Fibroblast of lung (primary cell): ENCODE measurements at places on chromosomes 6 and 20.
A peak's percentile ranks its signal among the peaks of the same experiment; 100 is the strongest.

DNA sequence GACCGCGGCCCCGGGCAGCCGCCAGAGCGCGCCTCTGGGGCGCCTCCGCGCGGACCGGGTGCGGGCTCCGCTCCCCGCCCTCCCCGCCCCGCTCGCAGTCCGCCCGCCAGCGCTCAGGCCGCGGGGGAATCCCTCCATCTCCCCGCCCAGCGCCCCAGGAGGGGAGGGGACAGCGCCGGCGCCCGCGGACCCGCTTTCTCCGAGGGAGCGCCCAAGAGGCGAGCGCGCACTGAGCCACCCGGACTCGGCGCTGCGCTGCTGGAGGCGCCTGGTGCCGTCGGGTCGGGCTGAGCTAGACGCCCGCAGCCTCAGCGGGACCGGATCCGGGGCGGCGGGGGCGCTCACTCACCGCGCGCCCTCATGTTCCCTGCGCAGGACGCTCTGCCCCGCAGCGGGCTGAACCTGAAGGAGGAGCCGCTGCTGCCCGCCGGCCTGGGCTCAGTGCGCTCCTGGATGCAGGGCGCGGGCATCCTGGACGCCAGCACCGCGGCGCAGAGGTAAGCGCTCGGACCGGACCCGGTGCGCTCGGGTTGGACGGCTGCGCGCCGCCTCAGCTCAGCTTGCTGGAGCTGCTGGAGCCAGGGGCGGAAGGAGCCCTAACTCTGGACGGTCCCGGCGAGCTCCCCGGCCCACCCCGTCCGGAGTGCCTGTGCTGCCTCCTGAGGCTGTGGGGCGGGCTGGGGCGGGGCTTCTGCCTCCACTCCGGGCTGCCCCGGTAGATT, 867 bp downstream of the EBF4 start:
- DNase-seq: peak; percentile 5

GRCh38 chr6:30829639-30830255, 54.6 kb upstream of the DDR1 start:
- no peak for DNase-seq

DNA sequence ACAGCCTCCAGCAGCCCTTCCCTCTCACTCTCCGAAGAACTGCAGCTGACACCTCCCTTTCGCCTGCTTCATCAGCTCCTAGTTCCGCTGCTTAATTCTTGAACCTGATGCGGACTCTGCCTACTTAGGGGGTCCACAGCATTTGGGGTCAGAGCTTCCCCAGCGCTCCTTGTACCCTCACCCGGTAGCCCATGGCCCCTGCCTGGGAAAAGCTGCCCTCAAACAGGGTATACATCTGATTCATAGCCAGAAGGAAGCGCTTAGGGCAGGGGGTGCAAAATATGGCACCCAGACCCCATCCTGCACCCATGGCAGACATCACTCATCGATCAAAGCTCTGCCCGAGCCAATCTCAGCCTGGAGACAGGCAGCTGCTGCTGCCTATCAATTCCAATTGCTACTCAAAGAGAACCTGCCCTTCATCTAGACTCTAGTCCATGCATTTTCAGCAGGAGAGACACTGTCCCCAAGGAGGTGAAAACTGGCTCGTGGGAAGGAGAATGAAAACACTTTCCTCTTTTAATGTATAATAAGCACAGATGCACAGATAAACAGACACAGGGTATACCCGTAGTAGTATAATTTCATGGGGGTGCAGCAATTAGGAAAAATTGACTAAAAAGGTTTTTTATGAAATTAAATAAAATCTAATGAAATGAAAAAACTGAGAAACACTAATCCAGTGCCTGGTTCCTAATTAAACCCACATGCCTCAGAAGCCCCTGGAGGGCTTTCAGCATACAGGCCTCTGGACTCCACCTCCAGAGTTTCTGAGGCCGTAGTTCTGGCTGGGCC, 194.8 kb downstream of the PREX1 start:
- no peak for DNase-seq

- DNase-seq: peak; percentile 54
Observed at GRCh38 chr20:50335105-50335504, 144.5 kb downstream of the CEBPB start.

GRCh38 chr6:95686895-95687294, 109.6 kb downstream of the MANEA start:
- no peak for DNase-seq

- DNase-seq: no peak
Observed at GRCh38 chr6:152338335-152339125, 298.6 kb downstream of the SYNE1 start.

- DNase-seq: no peak
Observed at GRCh38 chr6:157205473-157206358, 117.6 kb downstream of the TMEM242 start.

DNA sequence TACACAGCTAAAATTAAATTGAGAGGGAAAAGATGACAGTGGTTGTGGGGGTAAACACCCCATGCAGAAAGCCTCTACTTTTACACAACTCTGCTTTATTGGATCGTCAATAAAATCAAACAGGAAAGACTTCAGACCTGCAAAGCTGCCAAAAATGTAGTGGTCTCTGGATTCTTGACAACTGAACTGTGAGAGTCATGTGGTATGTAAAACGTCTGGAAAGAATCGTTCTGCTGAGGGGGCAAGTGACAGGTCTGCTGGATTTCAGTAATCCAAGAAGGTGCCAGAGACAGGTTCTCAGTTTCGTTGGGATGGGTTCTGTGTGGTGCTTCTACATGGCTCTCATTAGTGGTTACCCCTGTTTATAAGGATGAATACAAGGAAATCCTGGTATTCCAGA, 63.3 kb downstream of the TSPYL4 start:
- peak; percentile 84 for DNase-seq

GRCh38 chr20:56391596-56392131, 351 bp downstream of the AURKA start:
- peak; percentile 18 for DNase-seq

- no peak for DNase-seq
Observed at GRCh38 chr20:4802527-4802926, 80.8 kb downstream of the PRND start.

- DNase-seq: peak; percentile 89
Observed at GRCh38 chr6:157632821-157633220, 190.2 kb upstream of the SNX9 start.

- no peak for DNase-seq
Observed at GRCh38 chr6:160058603-160059215, 62.9 kb upstream of the SLC22A1 start.

GRCh38 chr6:156887623-156888269, 110.6 kb downstream of the ARID1B start:
- no peak for DNase-seq

- DNase-seq: no peak
Observed at GRCh38 chr20:54227241-54227640, 19.4 kb downstream of the PFDN4 start.

- DNase-seq: no peak
Observed at GRCh38 chr6:92043777-92044176, 1375.6 kb downstream of the EPHA7 start.

- DNase-seq: no peak
Observed at GRCh38 chr20:63860325-63861051, 810 bp upstream of the ABHD16B start.

- no peak for DNase-seq
Observed at GRCh38 chr6:112193535-112194051, 60.8 kb downstream of the LAMA4 start.

- no peak for DNase-seq
Observed at GRCh38 chr6:34115915-34116314, 30.0 kb downstream of the GRM4 start.

GRCh38 chr20:37643400-37643799, 50.4 kb upstream of the CTNNBL1 start:
- DNase-seq: no peak

DNA sequence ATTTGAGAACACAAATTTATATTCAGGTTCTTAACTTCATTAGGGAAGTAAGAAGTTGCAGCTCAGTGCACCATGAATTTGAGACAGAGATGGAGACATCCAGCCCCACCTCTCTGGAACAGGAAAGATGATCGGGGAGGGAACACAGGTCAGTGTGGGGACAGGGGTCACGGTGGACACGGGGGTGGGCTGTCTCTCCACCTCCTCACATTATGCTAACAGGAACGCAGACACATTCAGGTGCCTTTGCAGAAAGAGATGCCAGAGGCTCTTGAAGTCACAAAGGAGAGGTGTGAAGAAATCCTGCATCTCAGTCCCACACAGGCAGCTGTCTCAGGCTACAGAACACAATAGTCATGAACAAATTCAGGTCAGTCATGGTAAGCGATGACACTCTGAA, 3.1 kb downstream of the HLA-C start:
- no peak for DNase-seq

GRCh38 chr6:21265034-21265729, 328.4 kb upstream of the SOX4 start:
- no peak for DNase-seq

DNA sequence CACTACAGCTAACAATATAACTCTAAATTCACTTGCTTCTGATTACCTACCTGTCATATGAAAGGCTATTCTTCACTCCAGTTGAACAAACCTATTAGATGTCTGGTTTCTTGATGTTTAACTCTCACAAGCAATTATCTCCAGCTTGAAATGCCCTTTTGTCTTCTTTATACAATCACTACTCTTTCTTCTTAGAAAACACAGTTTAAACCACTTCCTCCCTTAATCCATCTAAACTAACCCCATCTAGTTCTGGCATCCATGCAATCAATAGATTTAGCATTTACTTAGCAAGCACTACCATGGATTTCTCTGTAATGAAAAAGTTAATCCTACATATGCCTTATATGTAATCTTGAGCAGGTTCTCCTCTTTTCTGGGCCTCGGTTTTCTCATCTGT, 127.3 kb downstream of the ATXN1 start:
- DNase-seq: no peak

- DNase-seq: peak; percentile 91
Observed at GRCh38 chr6:34657307-34657978, 39.1 kb downstream of the ILRUN start.

DNA sequence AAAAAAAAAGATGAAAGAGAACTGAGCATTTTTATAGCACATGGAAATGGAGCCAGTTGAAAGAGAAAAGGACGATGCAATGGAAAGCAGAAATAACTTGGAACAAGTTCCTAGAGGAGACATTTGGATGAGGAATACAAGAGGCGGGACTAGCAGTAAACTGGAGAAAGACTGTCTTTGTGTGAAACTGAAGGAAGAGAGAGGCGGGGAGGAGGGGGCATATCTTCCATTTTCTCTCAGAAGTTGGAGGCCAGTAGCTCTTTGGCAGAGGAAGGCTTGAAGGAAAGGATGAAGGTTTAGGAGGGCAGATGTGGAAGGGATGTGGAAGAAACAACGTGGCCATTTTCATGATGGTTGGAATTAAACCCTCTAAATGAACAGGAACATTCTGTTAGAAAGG, 33.0 kb upstream of the ADGRF1 start:
- no peak for DNase-seq

DNA sequence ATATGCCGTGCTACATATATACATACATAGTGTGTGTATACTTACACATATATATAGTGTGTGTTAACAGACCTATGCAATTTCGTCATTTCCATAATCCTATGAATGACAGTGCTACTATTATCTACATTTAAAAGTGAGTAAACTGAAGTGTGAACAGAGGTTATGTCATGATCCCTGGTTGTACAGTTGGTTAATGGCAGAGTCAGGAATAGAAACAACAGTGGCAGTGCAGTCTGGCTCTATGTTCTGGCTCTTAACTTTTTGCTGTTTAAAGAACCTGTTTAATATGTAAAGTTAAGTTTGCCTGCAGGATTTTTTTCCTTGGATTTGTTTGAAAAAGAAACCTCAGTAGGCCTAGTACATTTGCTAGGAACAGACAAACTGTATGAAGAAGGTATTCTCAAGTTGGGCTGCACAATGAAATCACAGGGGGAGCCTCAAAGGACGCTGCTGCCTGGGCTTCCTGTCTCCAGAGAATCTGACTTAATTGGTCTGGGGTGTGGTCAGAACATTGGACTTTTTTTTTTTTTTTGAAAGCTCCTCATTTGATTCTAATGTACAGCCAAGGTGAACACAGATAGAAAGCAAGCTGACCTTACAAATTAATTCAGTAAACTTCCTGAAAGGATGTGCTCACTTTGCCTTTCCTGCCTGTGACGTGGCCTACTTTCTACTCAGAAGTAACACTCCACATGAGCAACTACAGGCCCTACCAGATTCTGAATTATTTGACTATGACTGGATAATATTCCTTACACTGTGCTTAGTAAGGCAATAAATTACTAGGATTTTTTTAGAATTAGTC, 29.4 kb downstream of the PLCB1 start:
- DNase-seq: no peak

DNA sequence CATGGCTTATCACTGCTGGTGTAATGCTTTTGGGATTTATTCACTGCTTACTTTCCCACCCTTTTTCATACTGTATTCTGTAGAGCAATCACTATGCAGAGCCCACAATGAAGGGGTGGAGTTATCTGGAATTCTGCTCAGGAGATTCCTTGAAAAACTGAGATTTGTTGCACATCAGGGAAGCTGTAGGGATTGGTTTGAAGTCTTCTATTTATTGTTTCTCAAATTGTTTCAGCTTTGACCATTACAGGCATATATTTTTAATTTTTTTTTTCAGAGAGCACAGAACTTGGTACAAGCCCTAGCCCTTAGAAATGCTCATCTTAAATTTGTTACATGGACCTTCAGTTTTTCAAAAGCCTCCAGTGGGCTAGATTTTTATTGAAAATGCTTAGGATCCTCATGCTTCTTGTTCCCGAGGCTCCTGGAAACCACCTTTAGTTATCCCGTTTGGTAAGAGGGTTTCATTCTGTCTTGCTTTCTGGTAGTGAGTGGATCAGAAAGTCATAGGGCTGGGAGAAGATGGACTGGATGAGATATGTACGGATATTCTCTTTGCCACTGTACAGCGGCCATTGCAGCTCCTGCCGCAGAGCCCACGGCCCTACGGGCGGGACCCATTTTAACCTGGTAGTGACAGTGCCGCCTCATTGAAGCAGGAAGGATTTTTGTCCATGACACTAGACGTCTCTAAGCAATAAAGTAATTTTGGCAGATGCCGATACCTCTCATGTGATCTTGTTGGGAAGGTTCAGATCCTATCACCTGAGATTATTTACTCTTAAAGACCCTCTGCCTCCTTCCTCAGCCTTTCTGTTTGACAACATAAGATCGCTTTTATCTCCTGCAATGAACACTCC, 45.3 kb upstream of the ZNF184 start:
- no peak for DNase-seq

- DNase-seq: no peak
Observed at GRCh38 chr20:38671186-38671585, 53.1 kb upstream of the SLC32A1 start.

DNA sequence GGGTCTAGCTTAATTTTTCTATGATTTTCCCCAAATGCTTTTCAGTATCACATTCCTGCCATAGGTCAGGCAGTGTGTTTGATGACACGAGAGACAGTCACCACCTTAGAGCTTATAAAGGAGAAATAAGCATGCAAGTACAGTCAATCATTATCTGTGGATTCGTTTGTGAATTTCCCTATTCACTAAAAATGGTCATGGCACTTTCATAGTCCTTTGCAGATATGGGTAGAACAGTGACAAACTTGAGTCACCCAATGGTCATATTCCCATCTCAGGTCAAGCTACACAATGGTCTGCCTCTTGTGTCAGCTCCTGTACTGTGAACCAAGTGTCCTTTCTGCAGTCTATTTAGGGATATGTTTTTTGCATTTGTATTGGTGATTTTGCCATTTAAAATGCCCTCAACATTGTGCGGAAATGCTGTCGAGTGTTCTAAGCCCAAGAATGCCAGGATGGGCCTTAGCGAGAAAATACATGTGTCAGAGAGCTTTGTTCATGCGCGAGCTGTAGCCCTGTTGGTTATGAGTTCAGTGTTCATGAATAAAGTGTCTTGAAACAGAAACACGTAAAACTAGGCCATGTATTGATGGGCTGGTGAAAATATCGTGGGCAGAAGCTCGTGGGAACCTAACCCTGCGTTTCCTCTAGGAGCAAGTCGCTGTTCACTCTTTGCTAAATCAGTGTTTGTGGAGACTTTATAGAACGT, 19.8 kb downstream of the SUMO4 start:
- DNase-seq: no peak
